Suprapubic skin (tissue), 4 donors: ENCODE measurements at places on chromosomes 6 and 20. TPM values are rescaled to one million over a fixed set of nuclear protein-coding genes. Genes with fewer than 3 reads are reported as not detected.

DNA sequence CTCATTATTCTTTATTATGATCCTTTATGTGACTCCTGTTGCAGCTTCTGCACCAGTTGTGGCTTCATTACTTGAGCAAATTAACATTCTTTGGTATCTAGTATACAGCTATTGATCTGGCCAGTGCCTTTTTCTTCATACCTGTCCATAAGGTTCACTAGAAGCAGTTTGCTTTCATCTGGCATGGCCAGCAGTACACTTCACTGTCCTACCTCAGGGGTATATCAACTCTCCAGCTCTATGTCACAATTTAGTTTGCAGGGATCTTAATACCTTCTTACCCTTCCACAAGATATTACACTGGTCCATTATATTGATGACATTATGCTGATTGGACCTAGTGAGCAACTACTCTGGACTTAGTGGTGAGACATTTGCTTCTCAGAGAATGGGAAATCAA is 46.6 kb downstream of the VTA1 start:
- no peak overlapping the region for H3K4me3 ChIP-seq
- H3K4me1 ChIP-seq, result no peaks in the 10 kb centered on the region
- no peaks in the 10 kb centered on the region for H3K27me3 ChIP-seq
- no peak overlapping the region for H3K27ac ChIP-seq
- no peak for DNase-seq

DNA sequence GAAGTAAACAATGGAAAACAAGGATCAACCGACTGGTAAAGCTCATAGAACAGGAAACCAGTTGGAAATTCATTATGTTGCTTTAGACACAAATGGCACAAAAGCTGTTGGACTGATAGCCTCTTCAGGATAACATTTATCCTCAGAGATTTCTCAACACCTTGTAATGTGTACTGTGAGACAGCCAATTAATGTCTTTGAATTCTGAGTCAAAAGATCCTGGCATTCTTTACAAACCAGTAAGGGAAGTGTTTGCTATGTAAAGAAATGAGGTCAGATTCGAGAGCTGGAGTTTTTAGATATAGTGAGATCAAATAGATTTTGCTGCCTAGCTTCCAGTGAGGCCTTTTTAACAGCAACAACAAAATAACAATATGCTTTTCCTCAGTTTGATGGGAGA is 439.2 kb downstream of the C6orf118 start:
- no peak overlapping the region for H3K27ac ChIP-seq
- no peaks in the 10 kb centered on the region for H3K4me1 ChIP-seq
- H3K27me3 ChIP-seq, result no peaks in the 10 kb centered on the region
- no peak for DNase-seq
- no peaks in the 10 kb centered on the region for H3K36me3 ChIP-seq

DNA sequence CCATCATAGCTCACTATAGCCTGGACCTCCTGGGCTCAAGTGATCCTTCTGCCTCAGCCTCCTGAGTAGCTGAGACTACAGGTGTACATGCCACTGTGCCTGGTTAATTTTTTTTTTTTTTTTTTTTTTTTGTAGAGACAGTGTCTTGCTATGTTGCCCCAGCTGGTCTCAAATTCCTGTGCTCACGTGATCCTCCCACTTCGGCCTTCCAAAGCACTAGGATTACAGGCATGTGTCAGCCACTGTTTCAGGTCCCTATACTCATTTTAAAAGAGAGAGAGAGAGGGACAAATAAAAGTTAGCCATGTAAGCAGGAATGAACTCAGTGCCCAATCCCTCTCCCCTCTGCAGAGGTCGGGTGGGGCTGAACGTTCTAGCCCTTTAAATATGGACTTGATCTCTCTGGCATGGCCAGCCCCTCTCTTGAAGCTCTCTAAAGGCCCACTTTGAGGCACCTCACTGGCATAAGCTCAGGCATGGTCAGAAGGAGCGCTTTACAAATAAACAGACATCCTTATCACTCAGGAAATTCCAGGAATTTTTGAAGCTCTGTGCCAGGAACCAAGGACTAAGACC is 9.0 kb upstream of the SERPINB1 start:
- DNase-seq, result no peak
- H3K4me3 ChIP-seq, result no peak overlapping the region
- H3K27ac ChIP-seq, result no peak overlapping the region
- H3K27me3 ChIP-seq, result no peaks in the 10 kb centered on the region
- H3K4me1 ChIP-seq, result peaks cover 24% of the 10 kb centered on the region
- no peaks in the 10 kb centered on the region for H3K36me3 ChIP-seq

GRCh38 chr6:119581220-119581619 is 231.7 kb upstream of the MAN1A1 start:
- DNase-seq, result no peak
- no peaks in the 10 kb centered on the region for H3K27me3 ChIP-seq
- no peak overlapping the region for H3K4me3 ChIP-seq
- no peaks in the 10 kb centered on the region for H3K4me1 ChIP-seq

Gene GPX5
- total RNA-seq, result not detected

DNA sequence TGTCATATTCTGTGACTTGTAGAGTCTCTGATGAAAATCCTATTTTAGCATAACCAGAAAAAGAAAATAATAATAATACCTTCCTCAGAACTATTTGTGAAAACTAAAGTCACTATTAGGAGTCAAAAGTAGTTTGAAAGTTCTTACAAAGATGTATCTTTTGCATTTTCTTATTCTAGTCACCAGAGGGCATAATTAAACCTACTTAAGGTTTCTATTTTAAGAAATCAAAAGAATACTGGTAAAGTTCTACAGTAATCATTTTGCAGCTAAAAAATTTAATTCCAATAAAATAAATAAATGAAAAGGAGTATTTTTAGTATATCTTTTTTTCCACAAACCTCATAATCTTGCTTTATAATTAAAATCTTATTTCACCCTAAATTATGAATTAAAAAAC is 28.0 kb upstream of the MCM9 start:
- DNase-seq, result no peak
- no peaks in the 10 kb centered on the region for H3K4me1 ChIP-seq
- H3K36me3 ChIP-seq, result no peaks in the 10 kb centered on the region
- H3K27ac ChIP-seq, result no peak overlapping the region

Gene ZNF292
- total RNA-seq, result 37.6 TPM

DNA sequence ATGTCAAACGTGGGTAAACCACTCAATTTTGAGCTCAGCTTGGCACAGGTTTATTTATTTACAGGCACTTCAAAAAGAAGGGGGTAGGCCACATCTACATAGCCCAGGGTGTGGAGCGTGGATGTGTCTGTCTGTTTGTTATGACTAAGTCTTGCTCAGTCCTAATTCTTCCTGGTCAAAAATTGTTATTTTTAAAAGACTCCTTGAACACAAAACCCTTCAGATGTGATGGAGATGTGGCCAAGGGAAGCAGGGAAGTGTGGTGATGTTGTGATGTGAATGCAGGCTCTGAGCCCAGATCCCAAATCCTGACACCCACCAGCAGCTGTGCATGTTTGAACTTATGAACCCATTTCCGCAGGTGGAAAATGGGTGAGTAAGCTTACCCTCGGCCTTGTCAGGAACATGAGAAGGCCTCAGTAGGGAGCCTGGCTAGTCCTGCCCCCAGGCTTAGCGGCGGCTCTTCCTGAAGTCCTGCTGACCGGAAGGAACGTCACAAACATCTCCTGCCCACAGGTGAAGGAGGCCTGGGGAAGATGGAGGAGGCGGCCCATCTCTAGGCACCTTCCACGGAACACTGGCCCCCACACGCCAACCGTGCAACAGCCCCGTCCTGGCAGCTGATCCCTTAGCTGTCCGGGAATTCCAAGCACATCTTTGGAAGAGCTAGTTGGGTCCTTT is 119.7 kb downstream of the MYLK4 start:
- H3K27ac ChIP-seq, result no peak overlapping the region
- no peaks in the 10 kb centered on the region for H3K27me3 ChIP-seq
- DNase-seq, result no peak
- no peaks in the 10 kb centered on the region for H3K36me3 ChIP-seq

DNA sequence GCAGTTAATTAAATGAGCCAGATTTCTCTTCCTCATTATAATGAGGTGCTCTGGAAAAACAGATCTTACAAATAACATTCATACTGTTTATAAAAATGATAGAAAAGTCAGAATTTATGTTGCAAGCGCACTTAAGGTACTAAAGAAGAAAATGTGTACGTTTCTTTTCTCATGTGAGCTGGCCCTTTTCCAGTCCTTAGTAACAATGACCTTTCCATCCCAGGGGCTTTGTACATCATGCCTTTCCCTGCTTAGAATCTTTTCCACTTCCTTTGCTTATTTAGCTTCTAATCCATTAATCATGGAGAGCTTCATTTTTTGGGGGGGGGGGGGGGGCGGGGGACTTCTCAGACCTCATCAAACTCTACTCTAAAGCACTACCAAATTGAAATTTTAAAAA is 4.8 kb downstream of the FBXO5 start:
- peaks cover 15% of the 10 kb centered on the region for H3K4me1 ChIP-seq
- no peaks in the 10 kb centered on the region for H3K27me3 ChIP-seq
- H3K36me3 ChIP-seq, result peaks cover 9% of the 10 kb centered on the region
- H3K27ac ChIP-seq, result no peak overlapping the region
- DNase-seq, result no peak
